ENCODE measurements at places on chromosomes 4 and X.

GRCh38 chr4:174874898-174875297 lies 43.3 kb upstream of the ADAM29 start:
- no peaks in the 10 kb centered on the region for H3K4me1 ChIP-seq
- H3K27me3 ChIP-seq = peaks cover 5% of the 10 kb centered on the region
- no peak for DNase-seq
- no peaks in the 10 kb centered on the region for H3K36me3 ChIP-seq

- DNase-seq = no peak
- no peak overlapping the region for H3K27ac ChIP-seq
- H3K36me3 ChIP-seq = no peaks in the 10 kb centered on the region
These were observed 18.8 kb upstream of the MXD4 start for GRCh38 chr4:2280531-2281300.

- H3K27me3 ChIP-seq = no peaks in the 10 kb centered on the region
- H3K36me3 ChIP-seq = no peaks in the 10 kb centered on the region
- no peak overlapping the region for H3K4me3 ChIP-seq
- H3K4me1 ChIP-seq = peaks cover 9% of the 10 kb centered on the region
These were observed 345.1 kb upstream of the TACR3 start for GRCh38 chr4:104064646-104065577.

DNA sequence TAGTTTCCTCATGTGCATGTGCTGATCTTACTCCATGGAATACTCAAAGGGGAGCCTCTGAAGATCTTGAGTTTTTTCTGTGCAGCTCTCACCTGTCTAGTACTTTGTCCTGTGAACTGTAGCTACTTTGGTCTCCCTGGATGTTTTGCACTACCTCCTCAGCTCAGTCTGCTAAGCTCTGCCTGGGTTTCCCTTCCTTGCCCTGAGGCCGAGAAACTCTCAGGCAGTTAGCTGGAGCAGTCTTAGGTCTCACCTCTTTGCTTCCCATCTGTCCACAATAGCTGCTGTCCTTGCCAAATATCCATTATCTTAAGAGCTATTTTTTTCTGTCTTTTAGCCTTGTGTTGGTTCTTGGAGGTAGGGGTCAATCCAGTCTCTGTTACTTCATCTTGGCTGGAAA lies 11.6 kb downstream of the THAP6 start:
- H3K36me3 ChIP-seq = peaks cover 80% of the 10 kb centered on the region
- no peak overlapping the region for H3K4me3 ChIP-seq
- no peak for DNase-seq
- H3K27ac ChIP-seq = peak overlapping the region; percentile 23

GRCh38 chrX:100979881-100980607 lies 10.5 kb downstream of the ARL13A start:
- H3K4me1 ChIP-seq = no peaks in the 10 kb centered on the region
- H3K36me3 ChIP-seq = no peaks in the 10 kb centered on the region
- H3K4me3 ChIP-seq = no peak overlapping the region
- H3K27ac ChIP-seq = no peak overlapping the region

GRCh38 chr4:149752729-149753128 lies 62.9 kb downstream of the IQCM start:
- no peaks in the 10 kb centered on the region for H3K36me3 ChIP-seq
- no peak for DNase-seq
- H3K27me3 ChIP-seq = no peaks in the 10 kb centered on the region

- H3K27ac ChIP-seq = no peak overlapping the region
- no peak overlapping the region for H3K4me3 ChIP-seq
- DNase-seq = peak; percentile 7
- no peaks in the 10 kb centered on the region for H3K27me3 ChIP-seq
- H3K4me1 ChIP-seq = peaks cover 8% of the 10 kb centered on the region
These were observed 71.3 kb downstream of the GLRA3 start for GRCh38 chr4:174757736-174758135.

DNA sequence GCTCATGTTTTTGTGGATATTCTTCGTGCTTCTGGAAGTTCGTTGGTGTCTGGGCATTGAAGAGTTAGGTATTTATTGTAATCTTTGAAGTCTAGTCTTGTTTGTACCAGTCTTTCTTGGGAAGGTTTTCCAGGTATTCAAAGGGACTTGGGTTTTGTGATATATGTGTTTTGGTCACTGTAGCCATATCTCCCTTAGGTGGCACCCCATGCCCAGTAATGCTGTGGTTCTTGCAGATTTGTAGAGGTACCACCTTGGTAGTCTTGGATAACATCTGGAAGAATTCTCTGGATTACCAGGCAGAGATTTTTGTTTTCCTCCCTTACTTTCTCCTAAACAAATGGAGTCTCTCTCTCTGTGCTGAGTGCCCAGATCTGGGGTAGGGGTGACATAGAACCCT lies 184.1 kb downstream of the TEX13C start:
- no peak for DNase-seq
- H3K36me3 ChIP-seq = peaks cover 29% of the 10 kb centered on the region
- H3K4me1 ChIP-seq = no peaks in the 10 kb centered on the region
- no peak overlapping the region for H3K27ac ChIP-seq
- peaks cover 2% of the 10 kb centered on the region for H3K27me3 ChIP-seq
- H3K4me3 ChIP-seq = no peak overlapping the region

GRCh38 chr4:17018013-17018412 lies 119.6 kb upstream of the LDB2 start:
- H3K27me3 ChIP-seq = no peaks in the 10 kb centered on the region
- peak overlapping the region; percentile 56 for H3K27ac ChIP-seq
- no peaks in the 10 kb centered on the region for H3K36me3 ChIP-seq
- DNase-seq = no peak

- no peaks in the 10 kb centered on the region for H3K4me1 ChIP-seq
- no peaks in the 10 kb centered on the region for H3K27me3 ChIP-seq
- H3K4me3 ChIP-seq = no peak overlapping the region
- H3K36me3 ChIP-seq = no peaks in the 10 kb centered on the region
- DNase-seq = no peak
These were observed 21.3 kb upstream of the SULT1B1 start for GRCh38 chr4:69781458-69782418.

DNA sequence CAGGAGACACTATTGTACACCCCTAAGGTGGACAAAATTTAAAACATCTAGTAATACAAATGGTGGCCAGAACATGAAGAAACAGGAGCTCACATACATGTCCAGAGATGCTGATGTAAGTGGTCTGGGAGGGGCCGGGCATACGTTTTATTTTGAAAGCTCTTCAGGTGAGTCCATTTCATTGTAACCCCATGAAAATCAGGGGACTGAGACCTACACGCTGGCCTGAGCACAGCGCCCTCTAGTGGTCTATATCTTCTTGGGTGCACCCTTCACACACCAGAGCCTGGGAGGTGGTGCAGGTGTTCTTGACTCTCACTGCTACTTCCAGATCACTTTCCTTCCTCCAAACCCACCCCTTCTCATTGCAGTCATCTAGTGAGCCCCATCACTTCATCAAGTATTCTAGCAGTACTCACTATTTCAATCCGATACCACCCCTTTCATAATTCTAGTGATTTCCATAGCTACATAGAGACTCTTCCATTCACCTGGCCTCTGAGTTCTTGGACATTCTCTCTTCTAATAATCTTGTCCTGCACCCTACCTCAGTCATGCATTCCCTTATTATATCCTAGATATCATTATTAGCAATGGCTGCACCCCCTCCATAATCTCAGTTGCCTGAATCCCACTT lies 4.3 kb upstream of the TLR6 start:
- no peaks in the 10 kb centered on the region for H3K36me3 ChIP-seq
- H3K27ac ChIP-seq = no peak overlapping the region

- no peaks in the 10 kb centered on the region for H3K36me3 ChIP-seq
- DNase-seq = no peak
- H3K4me3 ChIP-seq = no peak overlapping the region
- no peak overlapping the region for H3K27ac ChIP-seq
These were observed 10.8 kb upstream of the GTPBP6 start for GRCh38 chrX:329291-329910.

GRCh38 chrX:37454537-37455285 lies 105.5 kb downstream of the PRRG1 start:
- H3K27ac ChIP-seq = no peak overlapping the region
- no peak overlapping the region for H3K4me3 ChIP-seq
- peaks cover 9% of the 10 kb centered on the region for H3K36me3 ChIP-seq
- DNase-seq = no peak

- H3K4me3 ChIP-seq = no peak overlapping the region
- peaks cover 3% of the 10 kb centered on the region for H3K27me3 ChIP-seq
- H3K27ac ChIP-seq = no peak overlapping the region
- peaks cover 5% of the 10 kb centered on the region for H3K4me1 ChIP-seq
These were observed 72.3 kb downstream of the PAK3 start for GRCh38 chrX:111168314-111168713.

GRCh38 chr4:77488882-77489281 lies 116.7 kb upstream of the CXCL13 start:
- no peak for DNase-seq
- peaks cover 26% of the 10 kb centered on the region for H3K27me3 ChIP-seq
- H3K4me1 ChIP-seq = no peaks in the 10 kb centered on the region
- no peak overlapping the region for H3K27ac ChIP-seq

DNA sequence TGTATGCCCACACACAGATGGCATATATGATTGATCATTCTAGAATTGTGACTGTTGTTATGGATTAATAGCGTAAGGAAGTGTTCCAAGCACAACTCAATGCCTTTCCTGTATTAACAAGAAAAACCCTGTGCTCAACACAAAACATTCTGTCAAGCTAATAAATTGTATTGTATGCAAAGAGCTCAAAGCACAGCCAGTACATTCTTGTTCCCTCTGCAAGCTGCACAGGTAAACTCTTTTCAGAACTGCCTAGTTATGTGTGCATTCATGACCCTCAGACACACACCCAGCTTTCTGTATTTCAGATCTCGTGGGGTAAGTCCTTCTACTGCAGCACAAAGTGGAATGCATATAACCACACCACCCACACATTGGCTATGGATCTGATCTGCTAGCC lies 34.3 kb upstream of the BANK1 start:
- no peaks in the 10 kb centered on the region for H3K36me3 ChIP-seq
- H3K4me1 ChIP-seq = no peaks in the 10 kb centered on the region
- H3K4me3 ChIP-seq = no peak overlapping the region
- DNase-seq = no peak

DNA sequence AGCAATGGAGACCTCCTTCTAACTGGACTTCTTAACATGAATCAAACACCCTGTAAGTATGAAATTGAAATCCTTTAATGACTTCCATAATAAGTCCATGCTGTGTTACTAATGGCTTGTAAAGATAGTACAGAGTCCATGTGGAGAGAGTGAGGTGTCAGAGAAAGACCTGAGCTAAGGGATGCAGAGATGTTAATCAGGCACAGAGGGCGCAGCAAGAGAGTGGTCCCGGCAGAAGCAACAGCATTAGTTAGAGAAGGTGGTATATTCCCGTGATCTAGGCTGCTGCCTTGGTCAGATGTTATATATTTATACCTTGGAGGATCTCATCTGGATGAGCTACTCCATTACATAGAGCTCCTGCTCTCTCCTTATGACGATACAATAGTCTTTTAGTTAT lies 295.3 kb downstream of the LDB2 start:
- H3K36me3 ChIP-seq = peaks cover 5% of the 10 kb centered on the region
- H3K27ac ChIP-seq = no peak overlapping the region
- H3K4me3 ChIP-seq = no peak overlapping the region

DNA sequence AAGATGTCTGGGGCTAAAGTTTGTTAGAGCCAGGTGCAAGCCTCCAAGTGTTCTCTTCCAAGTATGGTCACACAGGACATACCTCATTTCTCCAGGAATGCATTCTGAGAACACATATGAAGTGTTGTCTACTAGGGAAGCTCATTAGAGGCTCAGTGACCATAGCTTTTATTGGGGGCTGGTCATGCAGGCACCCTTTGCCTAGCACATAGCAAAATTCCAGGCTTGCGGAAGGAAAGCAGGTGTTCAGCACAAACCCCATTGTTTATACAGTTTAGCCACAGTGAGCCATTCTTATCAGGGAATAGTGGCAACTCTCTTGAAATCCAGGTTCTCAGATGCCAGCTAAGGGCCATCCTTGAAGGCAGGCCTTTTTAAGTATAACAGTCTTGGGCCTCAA lies 339.4 kb upstream of the ZCCHC13 start:
- H3K27ac ChIP-seq = peak overlapping the region; percentile 97
- H3K4me1 ChIP-seq = peaks cover 14% of the 10 kb centered on the region
- H3K36me3 ChIP-seq = peaks cover 83% of the 10 kb centered on the region
- no peak for DNase-seq

GRCh38 chrX:74835566-74835965 lies 89.7 kb downstream of the NEXMIF start:
- H3K27me3 ChIP-seq = no peaks in the 10 kb centered on the region
- no peaks in the 10 kb centered on the region for H3K4me1 ChIP-seq
- no peak overlapping the region for H3K27ac ChIP-seq
- H3K36me3 ChIP-seq = no peaks in the 10 kb centered on the region
- no peak overlapping the region for H3K4me3 ChIP-seq

GRCh38 chrX:71618303-71618721 lies at the start of gene CXCR3:
TSS of gene CXCR3 (minus strand) at chrX:71618511. CDS start at chrX:71618449, 62 bp downstream.
- peaks cover 5% of the 10 kb centered on the region for H3K36me3 ChIP-seq
- no peak for DNase-seq
- H3K27me3 ChIP-seq = no peaks in the 10 kb centered on the region
- peaks cover 13% of the 10 kb centered on the region for H3K4me1 ChIP-seq

DNA sequence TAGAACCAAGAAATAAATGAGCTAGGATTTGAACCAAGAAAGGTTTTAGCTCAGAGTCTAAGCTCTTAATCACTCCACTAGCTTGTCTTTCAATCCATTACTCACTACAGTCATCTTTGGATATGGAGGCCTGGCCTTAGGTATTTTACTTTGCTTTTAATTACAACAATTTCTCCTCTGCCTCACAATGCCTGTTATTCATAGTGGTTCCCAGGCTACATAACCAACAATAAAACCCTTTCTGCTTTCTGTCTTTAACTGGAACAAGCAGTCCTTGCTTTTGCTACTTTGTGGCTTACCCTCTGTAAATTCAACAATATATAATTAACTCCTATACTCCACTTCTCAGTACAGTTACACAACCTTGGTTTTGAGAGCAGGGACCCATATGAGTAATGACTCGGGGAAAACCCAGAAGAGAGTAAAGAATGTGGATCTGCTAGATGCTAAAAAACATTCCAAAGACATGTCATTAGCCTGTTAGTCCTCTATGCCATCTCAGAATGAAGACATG lies 94.7 kb upstream of the NAP1L5 start:
- no peaks in the 10 kb centered on the region for H3K4me1 ChIP-seq
- H3K27ac ChIP-seq = no peak overlapping the region
- H3K36me3 ChIP-seq = peaks cover 51% of the 10 kb centered on the region
- H3K27me3 ChIP-seq = no peaks in the 10 kb centered on the region
- no peak overlapping the region for H3K4me3 ChIP-seq
- DNase-seq = no peak

DNA sequence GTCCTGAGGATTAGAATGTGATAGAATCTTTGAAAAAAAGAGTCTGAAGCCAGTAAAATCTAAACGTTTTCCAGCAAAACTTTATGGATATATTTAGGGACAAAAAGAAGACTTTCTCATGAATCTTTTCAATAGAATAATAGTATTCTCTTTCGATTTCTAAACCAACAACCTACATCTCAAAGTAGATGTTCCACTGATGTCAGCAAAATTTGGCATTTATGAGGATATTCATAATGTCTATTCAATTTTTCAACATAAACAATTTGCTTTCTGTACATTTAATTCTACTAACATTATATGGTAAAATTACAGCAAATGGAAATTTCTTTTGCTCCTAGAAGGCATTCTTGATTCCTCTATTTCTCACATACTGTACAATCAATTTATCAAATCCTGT lies 886.5 kb downstream of the CENPC start:
- H3K4me1 ChIP-seq = no peaks in the 10 kb centered on the region
- H3K36me3 ChIP-seq = no peaks in the 10 kb centered on the region
- no peak overlapping the region for H3K4me3 ChIP-seq
- H3K27me3 ChIP-seq = no peaks in the 10 kb centered on the region
- no peak for DNase-seq

All from nephron progenitor cell (in vitro differentiated cells).